Occipital lobe (tissue), 3 donors: ENCODE measurements at places on chromosomes 4 and X.

DNA sequence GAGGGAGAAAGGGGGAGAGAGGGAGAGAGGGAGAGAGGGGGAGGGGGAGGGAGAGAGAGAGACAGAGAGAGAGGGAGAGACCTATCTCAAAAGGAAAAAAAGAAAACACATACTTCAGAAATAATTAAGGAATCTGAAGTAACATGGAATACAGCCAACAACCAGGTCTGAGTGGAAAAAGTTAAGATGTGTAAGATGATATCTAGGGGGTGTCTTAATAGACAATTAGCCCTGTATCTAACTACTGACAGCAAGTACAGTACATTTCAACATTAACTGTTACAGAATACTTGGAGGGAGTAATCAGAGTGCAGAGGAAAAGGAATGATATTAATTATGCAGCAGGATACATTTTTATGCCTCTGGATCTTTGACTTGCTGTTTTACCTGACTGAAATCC is 22.4 kb downstream of the NUP54 start:
- DNase-seq = no peak

GRCh38 chr4:74619931-74620702 is 174.2 kb downstream of the BTC start:
- no peak for DNase-seq

- no peak for DNase-seq
These were observed 329.7 kb downstream of the EPHA5 start for GRCh38 chr4:65340382-65341109.

GRCh38 chr4:56821381-56822243 is at the start of gene SPINK2:
Gene SPINK2 (minus strand): TSS chr4:56821701. CDS start chr4:56821662, 39 bp downstream.
- DNase-seq = no peak

- DNase-seq = no peak
These were observed 12.2 kb upstream of the NUDT9 start for GRCh38 chr4:87410157-87410556.

- no peak for DNase-seq
These were observed 51.0 kb downstream of the ADGRL3 start for GRCh38 chr4:61251129-61251528.

GRCh38 chr4:10074767-10075105 is 41.9 kb downstream of the WDR1 start:
- DNase-seq = no peak

- no peak for DNase-seq
These were observed 45.1 kb downstream of the STX18 start for GRCh38 chr4:4496592-4497372.
